Astrocyte (in vitro differentiated cells and primary cell): ENCODE measurements at places on chromosomes 1 and 21.

GRCh38 chr1:151613282-151613780 is 1.5 kb downstream of the SNX27 start:
- H3K4me3 ChIP-seq, result peak overlapping the region; percentile 83
- peaks cover 4% of the 10 kb centered on the region for H3K36me3 ChIP-seq
- peaks cover 30% of the 10 kb centered on the region for H3K4me1 ChIP-seq
- no peak for DNase-seq
- H3K27me3 ChIP-seq, result no peaks in the 10 kb centered on the region

- DNase-seq, result no peak
- H3K27me3 ChIP-seq, result peaks cover 10% of the 10 kb centered on the region
- no peak overlapping the region for H3K27ac ChIP-seq
- H3K4me3 ChIP-seq, result no peak overlapping the region
These were observed 51.4 kb downstream of the CDC7 start for GRCh38 chr1:91552091-91552490.

DNA sequence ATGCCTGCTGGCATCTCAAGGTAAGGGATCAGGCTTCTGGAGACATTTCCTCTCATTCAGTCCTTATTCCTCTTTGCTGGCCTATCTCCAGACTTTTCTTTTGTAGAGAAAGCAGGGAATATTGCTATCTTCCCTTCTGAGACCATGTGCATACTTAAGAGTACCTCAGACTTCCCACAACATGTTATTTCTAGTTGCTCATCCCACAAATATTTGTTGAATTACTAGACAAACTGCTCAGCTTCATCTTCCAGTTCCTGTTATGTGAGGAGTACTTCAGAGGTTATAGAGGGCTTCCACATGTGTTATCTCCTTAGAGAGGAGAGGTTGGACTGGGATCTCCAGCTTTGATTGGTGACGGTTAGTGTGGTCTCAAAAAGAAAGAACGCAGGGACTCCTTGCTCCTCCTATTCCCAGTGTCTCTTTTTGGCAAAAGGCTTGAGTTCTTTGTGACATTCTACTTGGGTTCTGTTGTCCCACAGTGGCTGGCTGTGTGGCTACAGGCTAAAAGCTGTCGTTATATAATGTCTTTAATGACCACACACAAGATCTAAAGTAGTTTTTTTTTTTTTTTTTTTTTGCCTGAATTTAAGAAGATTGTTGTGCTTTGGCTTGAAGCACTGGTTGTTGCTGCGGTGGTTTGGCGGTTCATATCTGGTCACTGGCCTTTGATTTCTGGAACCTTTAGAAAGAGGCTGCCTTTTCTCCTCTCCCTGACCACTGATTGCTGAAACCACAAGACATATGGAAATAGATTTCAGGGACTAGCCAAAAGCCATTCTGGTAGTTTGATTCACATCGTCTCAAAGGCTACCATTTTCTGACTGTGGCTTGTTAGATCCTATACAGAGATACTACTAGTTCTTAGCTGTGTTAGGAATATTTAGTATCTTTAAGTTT is 78.7 kb downstream of the FGGY start:
- no peaks in the 10 kb centered on the region for H3K36me3 ChIP-seq
- H3K4me1 ChIP-seq, result peaks cover 11% of the 10 kb centered on the region
- no peaks in the 10 kb centered on the region for H3K27me3 ChIP-seq
- peak overlapping the region; percentile 74 for H3K27ac ChIP-seq

DNA sequence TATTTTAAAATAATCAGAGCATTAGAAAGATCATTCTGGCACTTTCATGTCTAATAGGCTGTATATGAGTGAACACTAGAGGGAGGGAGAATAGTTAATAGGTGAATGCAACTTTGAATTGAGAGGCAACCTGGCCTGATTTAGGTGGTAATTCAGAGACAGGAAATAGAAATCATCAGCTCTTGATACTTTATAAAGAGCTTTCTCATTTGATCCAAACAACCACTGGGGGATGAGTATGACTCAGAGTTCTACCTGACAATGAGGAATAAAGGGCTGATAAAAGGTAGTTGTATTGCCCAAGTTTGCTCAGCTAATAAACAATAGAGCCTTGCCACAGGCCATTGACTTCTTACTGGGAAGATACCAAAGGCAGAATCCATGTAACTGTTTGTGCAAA is 5.2 kb upstream of the FAM89A start:
- no peak for DNase-seq
- H3K4me3 ChIP-seq, result no peak overlapping the region
- no peaks in the 10 kb centered on the region for H3K4me1 ChIP-seq

- DNase-seq, result no peak
- H3K4me1 ChIP-seq, result peaks cover 15% of the 10 kb centered on the region
- H3K4me3 ChIP-seq, result no peak overlapping the region
These were observed 180.0 kb downstream of the PCP4 start for GRCh38 chr21:40047211-40047610.

DNA sequence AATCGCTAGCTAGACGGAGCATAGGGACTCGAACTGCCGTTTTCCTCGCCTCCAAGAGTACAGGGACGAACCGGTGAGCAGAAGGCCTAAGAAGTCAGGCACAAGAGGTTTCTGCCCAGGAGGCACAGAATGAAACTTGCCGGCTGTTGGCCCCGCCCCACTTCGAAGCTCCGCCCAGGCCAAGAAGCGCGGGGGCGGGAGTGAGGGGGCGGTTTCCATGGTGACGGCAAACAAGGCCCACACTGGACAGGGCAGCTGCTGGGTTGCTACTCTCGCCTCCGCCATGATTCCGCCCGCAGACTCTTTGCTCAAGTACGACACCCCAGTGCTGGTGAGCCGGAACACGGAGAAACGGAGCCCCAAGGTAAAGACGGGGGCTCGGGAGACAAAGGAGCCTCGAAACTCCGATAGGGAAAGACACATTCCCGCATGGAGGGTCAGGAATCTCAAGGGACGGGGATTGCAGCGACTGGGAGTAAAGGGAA is at the start of gene DNALI1:
DNALI1 (plus strand) TSS at position 229 of the 485 bp plus-strand sequence; CDS start at position 284, 55 bp downstream.
- no peaks in the 10 kb centered on the region for H3K27me3 ChIP-seq
- DNase-seq, result peak; percentile 74
- peaks cover 23% of the 10 kb centered on the region for H3K4me1 ChIP-seq
- H3K4me3 ChIP-seq, result peak within 1 kb of the TSS; percentile 59

DNA sequence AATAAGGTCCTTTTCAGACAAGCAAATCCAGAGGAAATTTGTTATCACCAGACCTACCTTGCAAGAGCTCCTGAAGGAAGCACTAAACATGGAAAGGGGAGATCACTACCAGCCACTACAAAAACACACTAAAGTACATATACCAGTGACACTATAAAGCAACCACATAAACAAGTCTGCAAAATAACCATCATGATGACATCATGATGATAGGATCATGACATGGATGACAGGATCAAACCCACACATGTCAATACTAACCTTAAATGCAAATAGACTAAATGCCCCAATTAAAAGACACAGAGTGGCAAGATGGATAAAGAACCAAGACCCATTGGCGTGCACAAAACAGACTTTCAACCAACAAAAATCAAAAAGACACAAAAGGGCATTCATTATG is 688.8 kb upstream of the NR5A2 start:
- no peak for DNase-seq
- no peaks in the 10 kb centered on the region for H3K36me3 ChIP-seq
- H3K4me3 ChIP-seq, result no peak overlapping the region
- H3K4me1 ChIP-seq, result no peaks in the 10 kb centered on the region

- H3K4me1 ChIP-seq, result peaks cover 8% of the 10 kb centered on the region
- peak; percentile 74 for DNase-seq
- peaks cover 4% of the 10 kb centered on the region for H3K27me3 ChIP-seq
- H3K4me3 ChIP-seq, result peak overlapping the region; percentile 20
These were observed 14.8 kb upstream of the BTG2 start for GRCh38 chr1:203290261-203291089.

- H3K27ac ChIP-seq, result no peak overlapping the region
- peaks cover 36% of the 10 kb centered on the region for H3K4me1 ChIP-seq
- no peaks in the 10 kb centered on the region for H3K27me3 ChIP-seq
- peak overlapping the region; percentile 29 for H3K4me3 ChIP-seq
These were observed 10.1 kb downstream of the MEF2D start for GRCh38 chr1:156490401-156491032.

GRCh38 chr1:153577624-153578051 is 12.0 kb upstream of the S100A2 start:
- H3K27me3 ChIP-seq, result no peaks in the 10 kb centered on the region
- H3K4me3 ChIP-seq, result no peak overlapping the region
- no peak overlapping the region for H3K27ac ChIP-seq
- H3K36me3 ChIP-seq, result no peaks in the 10 kb centered on the region
- peaks cover 9% of the 10 kb centered on the region for H3K4me1 ChIP-seq
